ENCODE measurements at places on chromosomes 12 and 14. TPM values are rescaled to one million over a fixed set of nuclear protein-coding genes. Genes with fewer than 3 reads are reported as not detected.

DNA sequence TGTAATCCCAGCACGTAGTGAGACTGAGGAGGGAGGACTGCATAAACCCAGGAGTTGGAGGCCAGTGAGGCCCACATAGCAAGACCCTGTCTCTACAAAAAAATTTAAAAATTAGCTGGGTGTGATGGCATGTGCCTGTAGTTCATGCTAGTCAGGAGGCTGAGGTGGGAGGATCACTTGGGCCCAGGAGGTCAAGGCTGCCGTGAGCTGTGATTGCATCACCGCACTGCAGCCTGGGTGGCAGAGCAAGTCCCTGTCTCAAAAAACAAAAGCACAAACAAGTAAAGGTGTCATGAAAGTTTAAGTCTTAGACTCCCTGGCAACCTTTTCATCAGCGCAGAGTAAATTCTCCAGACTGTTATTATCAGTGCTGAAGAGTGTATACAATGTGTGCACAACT lies 10.4 kb downstream of the TMEM30B start:
- no peak for DNase-seq

- peak; percentile 46 for DNase-seq
Observed at GRCh38 chr12:19390051-19390598, 49.2 kb upstream of the AEBP2 start.

- DNase-seq = no peak
Observed at GRCh38 chr14:33081259-33081658, 142.6 kb downstream of the NPAS3 start.

RTL1 gene
- total RNA-seq = not detected

DNA sequence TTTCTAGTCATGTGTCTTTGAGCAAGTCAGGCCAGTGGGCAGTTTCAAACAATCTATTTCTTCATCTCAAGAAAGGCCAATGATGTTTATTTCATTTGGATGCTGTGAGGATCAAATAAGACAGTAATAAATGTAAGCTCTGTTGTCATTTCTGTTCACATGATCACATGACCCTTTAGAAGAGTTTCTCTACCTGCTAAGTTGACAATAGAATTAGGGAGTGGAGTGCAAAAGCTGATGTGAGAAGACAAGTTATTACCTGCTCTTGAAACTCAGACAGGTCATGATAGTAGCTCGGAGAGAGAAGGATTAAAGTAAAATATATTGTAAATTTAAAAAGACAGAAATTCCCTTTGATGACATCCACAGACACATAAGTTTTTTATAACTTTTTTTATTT lies 37.3 kb upstream of the DCN start:
- DNase-seq = no peak
